NCI-H460 (cell line): ENCODE measurements at places on chromosomes 6 and 20.

DNA sequence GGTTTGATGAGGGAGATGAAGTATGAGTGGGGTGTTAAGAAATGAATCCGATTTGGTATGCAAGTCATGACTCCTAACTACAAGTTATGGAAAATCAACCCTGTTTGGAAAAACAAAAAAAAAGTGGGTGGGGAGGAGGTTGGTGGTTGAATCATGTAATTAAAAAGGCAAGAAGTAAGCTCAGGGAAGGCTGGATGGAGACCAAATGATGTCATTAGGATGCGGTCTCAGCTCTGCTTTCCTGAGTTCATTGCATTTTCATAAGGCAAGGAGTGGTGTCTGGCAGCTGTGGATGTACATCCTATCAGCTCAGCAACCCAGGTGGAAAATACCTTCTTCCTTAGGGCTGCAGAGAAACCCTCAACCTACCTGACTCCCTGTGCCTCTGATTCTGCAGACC, 60.4 kb upstream of the AKAP12 start:
- no peak for DNase-seq

DNA sequence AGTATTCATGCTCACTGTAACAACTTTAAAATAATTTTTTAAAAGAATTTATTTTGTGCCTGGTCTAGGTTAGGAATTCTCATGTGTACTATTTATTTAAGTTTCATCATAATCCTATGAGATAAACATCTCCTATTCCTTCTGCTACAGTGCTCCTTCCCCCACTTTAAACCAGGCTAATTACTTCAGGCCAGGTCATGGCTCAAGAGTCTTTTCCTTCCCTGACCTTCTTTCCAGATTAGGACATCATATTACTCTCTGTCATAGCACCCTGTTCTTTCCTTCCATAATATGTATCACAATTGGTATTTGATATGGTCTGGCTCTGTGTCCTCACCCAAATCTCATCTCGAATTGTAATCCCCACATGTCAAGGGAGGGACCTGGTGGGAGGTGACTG, 239.0 kb downstream of the BTBD9 start:
- no peak for DNase-seq

DNA sequence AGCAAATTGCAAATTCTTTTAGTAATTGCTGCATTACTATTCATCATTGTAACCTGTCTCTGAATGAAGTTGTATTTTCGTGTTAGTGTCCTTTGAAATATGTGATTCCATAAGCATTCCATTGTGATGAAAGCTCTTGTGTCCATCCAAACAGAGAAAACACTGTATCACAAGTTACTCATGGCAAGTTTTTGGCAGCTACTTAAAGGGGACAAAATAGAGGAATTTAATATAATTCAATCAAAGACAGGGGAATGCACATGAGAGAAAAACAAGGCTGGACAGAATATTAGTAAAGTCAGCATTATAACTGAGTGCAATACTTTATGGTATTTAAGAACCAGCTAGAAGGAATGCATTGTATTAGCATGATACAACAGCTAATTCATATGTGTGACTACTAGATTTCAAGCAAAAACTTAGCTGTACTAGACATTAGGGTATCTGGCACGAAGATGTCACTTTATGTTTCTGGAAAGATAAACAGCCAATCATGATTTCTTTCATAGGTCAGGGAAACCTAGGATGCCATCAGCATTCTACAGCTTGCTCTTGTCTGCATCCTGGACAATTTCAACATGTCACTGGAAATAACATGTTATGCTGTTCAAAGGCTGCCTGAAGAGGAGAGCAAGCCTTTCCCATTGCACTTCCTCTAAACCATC, 270.6 kb upstream of the MARCKS start:
- no peak for DNase-seq

DNA sequence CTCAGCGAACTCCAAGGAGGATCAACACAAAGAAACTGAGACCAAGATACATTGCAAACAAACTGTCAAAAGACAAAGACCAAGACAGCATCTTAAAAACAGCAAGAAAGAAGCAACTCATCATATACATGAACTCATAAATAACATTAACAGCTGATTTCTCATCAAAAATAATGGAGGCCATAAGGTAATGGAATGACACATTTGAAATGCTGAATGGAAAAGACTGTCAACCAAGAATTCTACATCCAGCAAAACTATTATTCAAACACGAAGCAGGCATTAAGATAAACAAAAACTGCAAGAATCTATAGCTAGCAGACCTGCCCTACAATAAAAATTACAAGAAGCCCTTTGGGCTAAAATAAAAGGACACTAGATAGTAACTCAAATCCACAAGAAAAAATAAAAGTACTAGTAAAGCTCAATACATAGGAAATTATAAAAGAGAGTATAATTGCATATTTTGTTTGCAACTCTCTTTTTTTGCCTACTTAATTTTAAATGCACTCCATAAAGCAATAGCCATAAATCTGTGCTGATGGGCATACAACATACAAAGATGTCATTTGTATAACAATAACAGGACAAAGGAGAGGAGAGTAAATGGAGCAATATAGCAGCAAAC, 37.9 kb upstream of the FOXF2 start:
- DNase-seq: no peak

GRCh38 chr6:14549304-14549770, 431.8 kb downstream of the CD83 start:
- DNase-seq: no peak

GRCh38 chr20:35385733-35386132, 26.0 kb downstream of the UQCC1 start:
- no peak for DNase-seq

- no peak for DNase-seq
Observed at GRCh38 chr6:37783856-37784584, 35.5 kb upstream of the ZFAND3 start.

DNA sequence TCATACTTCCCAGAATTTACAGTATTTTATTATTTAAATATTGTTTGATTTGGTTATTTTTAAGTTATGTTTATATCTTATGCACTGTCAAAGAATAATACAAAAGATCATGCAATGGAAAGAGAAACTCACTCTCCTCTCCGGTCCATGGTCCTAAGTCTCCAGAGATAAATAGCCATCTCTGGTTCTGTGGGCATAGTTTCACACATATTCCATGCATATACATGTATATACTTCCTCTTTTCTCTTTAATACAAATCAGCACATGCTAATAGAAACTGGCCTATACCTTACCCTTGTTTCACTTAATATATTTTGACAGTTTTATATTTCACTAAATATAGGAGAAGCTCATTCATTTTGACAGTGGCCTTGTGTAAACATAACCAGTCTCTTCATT, 901.7 kb upstream of the CITED2 start:
- DNase-seq: no peak

DNA sequence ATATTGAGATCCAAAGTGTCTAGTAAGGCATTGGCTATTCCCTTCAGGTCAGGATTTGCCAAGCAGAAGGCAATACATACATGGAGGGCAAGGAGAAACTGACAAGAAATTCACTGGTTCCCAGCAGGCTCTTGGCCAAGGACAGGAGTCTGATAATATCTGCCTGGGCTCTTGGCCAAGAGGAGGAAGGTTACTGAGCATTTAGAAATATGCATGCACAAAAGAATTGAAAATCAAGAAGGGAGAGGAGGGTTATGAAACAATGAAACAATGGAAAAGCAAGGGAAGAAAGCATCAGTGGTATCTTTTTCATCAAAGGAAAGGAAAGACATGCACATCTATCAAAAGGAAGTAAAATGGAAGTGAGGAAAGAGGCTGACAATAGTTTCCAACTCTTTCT, 42.4 kb downstream of the ARHGAP18 start:
- no peak for DNase-seq

DNA sequence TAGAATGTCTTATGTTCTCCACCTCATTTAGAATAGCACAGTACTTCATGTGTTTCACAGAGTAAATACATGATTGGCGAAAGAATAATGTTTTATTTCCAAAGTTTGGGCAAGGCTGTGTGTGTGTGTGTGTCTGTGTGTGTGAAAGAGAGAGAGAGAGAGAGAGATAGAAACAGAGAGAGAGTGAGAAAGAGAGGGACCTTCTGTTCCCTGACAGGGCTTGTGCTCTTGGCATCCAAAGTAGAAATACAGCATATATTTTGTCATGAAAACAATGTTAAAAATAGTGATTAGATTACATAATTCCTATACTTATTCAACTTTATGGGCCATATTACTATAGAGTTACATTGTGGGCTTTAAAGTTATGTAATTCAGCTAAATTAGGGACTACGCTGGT, 201.2 kb downstream of the KIF6 start:
- DNase-seq: no peak

DNA sequence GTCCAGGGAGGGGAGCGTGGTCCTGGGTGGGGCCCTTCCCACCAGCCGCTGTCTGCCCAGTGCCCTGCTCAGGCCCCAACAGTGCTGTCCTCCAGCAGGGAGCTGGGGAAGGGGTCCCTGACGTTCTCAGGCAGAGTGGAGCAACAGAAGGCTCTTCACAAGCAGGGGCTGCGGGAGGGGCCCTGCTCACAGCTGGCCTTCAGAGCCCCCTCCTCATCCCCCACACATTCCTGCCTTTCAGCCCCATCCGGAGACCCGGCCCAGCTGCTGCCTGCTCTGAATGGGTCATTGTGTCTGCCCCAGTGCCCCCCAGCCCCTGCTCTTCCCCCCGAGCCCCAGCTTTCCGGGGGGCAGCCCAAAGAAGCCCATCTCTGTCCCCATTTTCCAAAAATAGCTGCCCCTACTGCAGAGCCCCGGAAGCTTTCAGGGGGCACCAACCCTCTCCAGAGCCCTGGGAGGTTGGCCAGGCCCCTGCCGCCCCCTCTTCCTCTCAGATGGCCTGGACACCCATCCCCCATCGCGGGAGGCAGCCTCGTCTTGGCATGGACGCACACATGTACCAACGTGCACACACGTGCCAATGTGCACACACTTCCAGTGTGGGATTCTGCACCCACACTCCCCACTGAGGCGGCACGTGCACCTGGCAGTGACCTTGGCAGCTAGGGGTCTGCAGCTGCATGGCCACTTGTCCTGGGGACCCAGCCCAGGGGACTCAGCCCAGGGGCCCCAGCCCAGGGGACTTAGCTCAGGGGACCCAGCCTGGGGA, 3.7 kb downstream of the COL20A1 start:
- DNase-seq: no peak

- no peak for DNase-seq
Observed at GRCh38 chr6:160882791-160883279, 108.7 kb upstream of the MAP3K4 start.

GRCh38 chr6:451336-451735, 59.8 kb downstream of the IRF4 start:
- no peak for DNase-seq

GRCh38 chr6:136230219-136230853, 19.8 kb downstream of the MTFR2 start:
- DNase-seq: no peak

DNA sequence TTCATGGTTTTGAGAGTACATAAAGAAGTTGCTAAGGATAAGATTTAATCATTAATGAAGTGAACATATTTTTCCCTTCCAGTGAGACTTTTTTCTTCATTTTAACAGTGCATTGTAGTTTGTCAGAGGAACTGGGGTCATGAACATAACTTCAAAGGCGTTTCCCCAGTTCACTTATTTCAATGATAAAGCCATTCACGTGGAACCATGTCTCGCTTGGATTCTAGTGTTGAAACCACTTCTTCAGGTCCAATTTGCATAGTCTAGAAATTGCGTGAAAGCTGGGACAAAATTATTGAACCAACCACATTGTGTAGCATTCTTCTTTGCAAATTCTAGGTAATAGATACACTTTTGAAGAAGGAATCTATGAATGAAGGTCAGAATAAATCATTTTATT, 197.0 kb downstream of the CLIC5 start:
- no peak for DNase-seq

GRCh38 chr20:51065615-51066014, 42.7 kb upstream of the KCNG1 start:
- no peak for DNase-seq

- no peak for DNase-seq
Observed at GRCh38 chr20:24787621-24788020, 161.4 kb upstream of the CST7 start.

DNA sequence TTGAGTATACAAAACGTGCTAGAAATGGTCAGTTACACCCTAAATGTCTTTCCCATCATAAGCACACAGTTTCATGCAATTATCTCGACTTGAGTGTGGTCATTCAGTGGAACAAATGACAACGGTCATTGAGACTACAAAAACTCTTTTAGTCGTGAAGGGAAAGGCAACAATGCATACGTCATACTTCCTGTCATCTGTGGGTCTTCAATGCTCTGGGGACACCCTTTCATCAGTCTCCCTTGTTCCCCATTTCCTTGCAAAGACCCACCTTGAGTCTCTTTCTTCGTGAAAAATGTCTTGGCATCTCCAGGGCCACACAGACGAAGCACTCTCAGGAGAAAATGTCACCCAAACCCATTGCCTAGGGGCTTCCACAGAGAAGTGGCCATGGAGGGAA, 238.5 kb downstream of the GMPR start:
- DNase-seq: no peak

DNA sequence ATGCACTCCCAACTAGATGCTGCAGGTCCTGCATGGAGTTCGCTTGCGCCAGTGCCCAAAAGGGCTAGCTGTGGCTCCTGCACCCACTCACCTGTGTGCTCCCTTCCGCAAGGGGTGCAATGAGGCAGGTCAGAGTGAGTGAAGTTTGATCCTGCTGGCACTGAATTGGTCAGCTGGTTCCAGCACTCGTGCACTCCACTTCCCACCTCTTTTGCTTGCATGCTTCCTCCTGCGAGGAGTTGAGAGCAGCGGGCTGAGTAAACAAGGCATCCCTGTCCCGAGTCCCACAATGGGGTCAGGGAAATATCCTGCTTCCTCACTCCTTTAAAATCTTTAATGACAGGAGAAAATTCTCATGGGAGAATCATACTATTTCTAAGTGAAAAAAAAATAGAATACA, 86.2 kb downstream of the LCA5 start:
- DNase-seq: no peak

DNA sequence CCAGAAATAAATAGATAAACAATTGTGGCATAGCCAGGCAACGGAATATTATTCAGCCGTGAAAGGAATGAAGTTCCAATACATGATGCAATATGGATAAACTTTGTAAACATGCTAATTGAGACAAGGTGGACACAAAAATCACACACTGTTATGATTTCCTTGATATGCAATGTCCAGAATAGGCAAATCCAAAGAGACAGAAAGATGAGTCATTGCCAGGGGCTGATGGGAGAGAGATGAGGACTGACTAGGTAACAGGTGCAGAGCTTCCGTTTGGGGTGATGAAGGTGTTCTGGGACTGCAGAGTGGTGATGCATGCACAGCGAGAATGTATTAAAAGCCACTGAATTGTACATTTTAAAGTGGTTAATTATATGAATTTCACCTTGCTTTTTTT, 31.1 kb upstream of the SPO11 start:
- DNase-seq: no peak
